ENCODE measurements at places on chromosomes 4 and X.

DNA sequence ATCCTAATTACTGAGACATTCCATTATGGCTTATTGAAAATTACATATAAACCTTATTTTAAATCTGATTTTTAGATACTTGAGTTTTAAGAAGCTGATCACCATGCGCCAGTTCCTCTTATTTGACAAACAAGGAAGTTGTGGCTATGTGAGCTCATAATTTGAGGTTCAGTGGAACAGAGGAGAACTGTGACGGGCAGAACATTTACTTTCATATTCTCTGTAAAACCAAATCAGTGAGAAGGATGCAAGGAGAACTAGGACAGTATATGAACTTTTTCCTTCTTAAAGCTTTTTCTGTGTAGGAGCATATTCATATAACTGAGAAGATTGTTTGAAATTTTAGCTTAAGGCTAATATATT lies 25.3 kb downstream of the STIM2 start:
- no peak for DNase-seq

DNA sequence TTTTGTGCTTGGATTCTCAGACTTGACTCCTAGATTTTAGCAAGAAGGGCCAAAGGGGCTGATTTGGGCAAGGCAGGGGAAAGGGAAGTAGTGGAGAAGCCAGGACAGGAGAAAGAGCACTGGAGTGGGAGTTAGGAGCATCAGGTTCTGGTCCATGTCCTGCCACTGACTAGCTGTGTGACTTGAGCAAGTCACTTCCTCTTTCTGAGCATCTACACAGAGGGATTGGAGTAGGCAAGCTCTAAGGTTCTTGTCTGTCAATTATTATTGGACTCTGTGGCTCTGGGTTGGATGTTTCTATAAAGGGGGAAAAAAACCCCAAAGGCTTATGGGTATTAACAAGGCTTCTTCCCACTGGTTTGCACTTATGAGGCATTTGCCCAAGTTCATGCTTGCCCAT lies 24.4 kb downstream of the PLAC1 start:
- DNase-seq, result no peak

GRCh38 chr4:14410516-14410915 lies 591.8 kb upstream of the CPEB2 start:
- DNase-seq, result no peak

GRCh38 chrX:41332005-41332404 lies 2.0 kb upstream of the DDX3X start:
- no peak for DNase-seq

GRCh38 chrX:108439426-108439942 lies at the start of gene COL4A5:
TSS of gene COL4A5 (plus strand) at chrX:108439838. CDS start at chrX:108440126, 288 bp downstream.
- DNase-seq, result peak; percentile 2

- no peak for DNase-seq
Observed at GRCh38 chr4:139861471-139861870, 195.9 kb downstream of the MGST2 start.

DNA sequence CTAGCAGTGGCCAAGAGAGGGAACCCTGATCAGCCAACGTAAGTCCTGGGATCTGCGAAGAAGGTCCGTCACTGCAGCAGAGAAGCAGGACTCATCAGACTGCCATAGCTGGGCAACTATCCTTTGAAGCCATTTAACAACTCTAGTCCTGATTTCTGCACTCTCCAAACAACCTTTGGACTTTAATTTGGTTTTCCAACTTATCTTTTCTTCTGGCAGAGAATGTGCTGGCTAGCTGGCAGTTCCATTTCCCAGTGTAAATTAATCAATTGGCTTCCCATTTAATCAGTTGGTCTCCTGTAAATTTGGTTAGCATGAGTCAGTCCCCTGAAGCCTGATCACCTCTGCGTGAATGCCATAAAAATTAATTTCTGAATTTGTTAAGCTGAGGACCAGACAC lies 153.7 kb upstream of the GPR101 start:
- DNase-seq, result no peak

GRCh38 chr4:98289375-98289774 lies 28.2 kb downstream of the RAP1GDS1 start:
- no peak for DNase-seq

DNA sequence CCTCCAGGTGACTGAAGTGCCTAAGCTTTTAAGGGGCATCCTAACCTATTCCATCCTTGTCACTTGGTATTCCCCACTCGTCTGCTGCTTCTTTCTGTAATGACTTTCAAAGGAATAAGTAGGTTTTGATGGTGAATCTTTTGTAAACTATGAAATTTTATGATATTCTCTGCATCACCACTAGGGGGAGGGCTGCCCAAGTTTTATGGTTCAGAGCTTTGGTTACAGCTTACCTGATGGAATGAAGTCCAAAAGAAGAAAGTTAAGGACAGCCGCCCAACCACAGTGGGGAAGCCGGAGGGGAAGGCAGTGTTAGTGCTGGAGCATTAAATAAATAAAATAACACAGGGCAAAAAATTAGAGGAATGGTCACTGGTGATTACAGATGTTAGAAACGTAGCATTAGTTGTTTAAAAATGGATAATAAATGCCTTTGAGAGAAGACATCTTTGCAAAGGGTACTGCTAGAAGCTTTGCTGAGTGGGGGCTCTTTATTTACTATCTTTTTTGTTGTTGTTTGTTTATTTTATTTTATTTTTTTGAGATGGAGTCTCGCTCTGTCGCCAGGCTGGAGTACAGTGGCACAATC lies 204.9 kb downstream of the GBA3 start:
- peak; percentile 27 for DNase-seq

- DNase-seq, result no peak
Observed at GRCh38 chrX:68273887-68274286, 159.4 kb downstream of the OPHN1 start.

GRCh38 chr4:102438396-102439235 lies 62.5 kb upstream of the NFKB1 start:
- no peak for DNase-seq

DNA sequence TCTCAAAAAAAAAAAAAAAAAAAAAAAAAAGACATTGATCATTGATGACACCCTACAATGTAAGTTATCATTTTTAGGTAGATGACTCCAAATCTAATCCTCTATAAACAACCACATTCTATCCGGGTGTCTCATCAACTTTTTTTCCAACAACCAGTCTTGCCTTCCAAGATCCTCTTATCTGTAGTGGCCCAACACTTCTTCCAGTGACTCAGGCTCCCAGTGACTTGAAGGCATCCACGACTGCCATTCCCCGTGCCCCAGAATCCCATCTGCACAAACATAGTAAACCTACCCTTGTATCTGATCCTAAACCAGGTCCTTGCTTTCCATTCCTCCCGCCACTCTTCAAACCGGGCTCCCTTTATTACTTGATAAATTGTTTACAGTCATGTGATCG lies 15.6 kb upstream of the TSPAN5 start:
- no peak for DNase-seq

GRCh38 chr4:138232364-138232763 lies 9.8 kb downstream of the SLC7A11 start:
- no peak for DNase-seq

DNA sequence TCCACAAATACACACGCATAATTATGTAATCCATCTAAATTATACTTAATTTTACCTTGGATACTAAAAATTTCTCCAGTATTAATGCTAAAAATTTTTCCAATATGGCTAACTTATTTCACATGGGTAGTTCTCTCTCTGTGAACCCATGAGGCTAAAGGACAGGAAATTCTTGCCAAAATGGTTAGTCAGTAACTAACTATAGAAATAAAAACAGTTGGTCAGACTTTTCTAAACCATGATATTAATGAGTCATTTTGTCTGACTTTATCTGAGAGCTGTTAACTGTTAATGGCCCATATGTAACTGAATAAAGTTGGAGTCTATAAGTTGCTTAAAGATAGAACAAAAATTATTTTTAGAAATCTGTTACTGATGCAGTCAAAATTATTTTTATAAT lies 549.4 kb downstream of the TLL1 start:
- no peak for DNase-seq

GRCh38 chr4:9847968-9848748 lies 66.7 kb downstream of the DRD5 start:
- no peak for DNase-seq

DNA sequence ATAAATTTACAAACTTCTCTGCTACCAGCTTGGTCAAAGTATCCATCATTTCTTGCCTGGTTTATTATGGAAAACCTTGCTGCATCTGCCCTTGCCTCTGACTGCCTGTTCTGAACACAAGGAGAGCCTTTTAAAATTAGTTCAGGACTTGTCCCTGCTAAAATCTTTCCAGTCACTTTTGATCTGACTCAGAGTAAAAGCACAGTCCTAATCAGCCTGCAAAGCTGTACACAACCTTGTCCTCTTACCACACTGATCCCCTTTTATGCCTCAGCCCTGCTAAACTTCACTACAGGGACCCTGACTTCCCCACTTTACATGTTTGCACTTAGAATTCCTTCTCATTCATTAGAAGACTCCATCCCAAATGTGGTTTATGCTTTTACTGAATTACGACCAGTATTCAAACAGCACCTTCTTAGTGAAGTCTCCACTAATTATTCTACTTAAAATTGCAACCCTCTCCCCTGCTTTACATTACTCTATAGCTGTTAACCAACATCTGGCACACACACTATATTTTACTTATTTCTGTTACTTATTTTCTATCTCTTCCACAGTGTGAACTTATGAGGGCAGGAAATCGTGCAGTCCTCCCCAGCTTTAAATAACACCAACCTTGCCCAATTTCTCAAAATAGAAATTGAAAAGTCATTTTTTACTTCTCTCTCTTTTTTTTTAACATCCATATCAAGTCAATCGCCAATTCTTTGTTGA lies 6.3 kb downstream of the GABRA4 start:
- DNase-seq, result no peak

- no peak for DNase-seq
Observed at GRCh38 chr4:78477276-78477675, 74.3 kb upstream of the ANXA3 start.

DNA sequence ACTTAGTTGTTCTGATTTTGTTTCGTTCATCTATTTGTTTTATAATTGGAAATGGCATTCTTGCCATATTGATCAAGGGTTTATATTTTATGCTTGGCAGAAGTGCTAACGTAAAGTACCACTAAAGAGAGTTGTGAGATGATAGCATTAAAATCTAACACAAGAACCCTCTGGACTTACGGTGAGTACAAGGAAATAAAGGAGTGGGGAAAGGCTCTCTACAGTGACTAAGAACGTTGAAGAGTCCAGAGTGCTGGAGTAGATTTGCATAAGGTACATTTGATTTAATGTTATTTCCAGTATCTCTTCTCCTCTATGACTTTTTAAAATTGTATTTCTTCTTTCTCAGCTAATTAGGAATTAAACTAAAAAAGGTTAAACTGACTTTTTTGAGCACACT lies 612.6 kb downstream of the DMD start:
- no peak for DNase-seq

GRCh38 chrX:69215161-69215875 lies 50.1 kb upstream of the PJA1 start:
- DNase-seq, result no peak

- no peak for DNase-seq
Observed at GRCh38 chr4:167774646-167775045, 317.7 kb upstream of the ANXA10 start.

- DNase-seq, result no peak
Observed at GRCh38 chr4:14000091-14000814, 372.7 kb upstream of the BOD1L1 start.

GRCh38 chr4:2820216-2820982 lies 23.2 kb upstream of the ADD1 start:
- no peak for DNase-seq

GRCh38 chr4:150322646-150323045 lies 244.4 kb downstream of the DCLK2 start:
- DNase-seq, result no peak

DNA sequence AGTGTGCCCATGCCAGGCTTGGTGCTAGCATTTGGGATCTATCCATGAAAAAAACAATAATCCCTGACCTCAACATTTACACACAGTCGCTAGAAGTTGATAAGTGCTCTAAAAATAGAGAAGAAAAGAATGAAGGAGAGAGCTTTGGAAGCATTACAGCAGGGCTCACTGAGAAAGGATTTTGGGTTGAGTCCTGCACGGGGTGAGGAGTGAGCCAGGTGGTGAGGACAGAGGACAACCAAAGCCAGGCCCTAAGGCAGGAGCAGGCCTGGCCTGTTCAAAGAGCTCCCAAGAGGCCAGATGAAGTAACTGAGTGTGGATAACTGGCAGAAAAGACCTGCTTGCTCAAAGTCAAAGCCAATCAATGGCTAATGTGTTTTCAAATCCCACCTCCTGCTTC lies 20.7 kb upstream of the PROM1 start:
- DNase-seq, result no peak

GRCh38 chrX:79601341-79602131 lies 234.4 kb upstream of the ITM2A start:
- no peak for DNase-seq

DNA sequence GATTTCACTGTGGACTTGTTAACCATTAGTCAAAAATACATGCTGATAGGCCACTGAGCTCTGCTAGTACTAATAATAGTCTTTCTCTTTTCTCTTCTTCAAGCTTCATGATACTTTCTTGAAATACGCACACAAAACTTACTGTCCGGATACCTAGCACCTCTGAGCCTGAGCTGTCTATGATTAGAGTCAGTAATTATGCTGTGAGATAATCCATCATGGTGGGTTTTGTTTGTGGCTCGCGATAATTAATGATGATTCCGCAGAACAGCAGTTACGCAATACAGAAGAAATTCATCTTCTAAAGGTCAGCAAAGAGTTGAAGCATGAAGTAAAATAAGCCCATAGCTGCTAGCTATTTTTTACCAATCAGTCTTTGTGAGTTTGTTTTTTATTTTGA lies 511.5 kb upstream of the GALNT7 start:
- DNase-seq, result no peak

DNA sequence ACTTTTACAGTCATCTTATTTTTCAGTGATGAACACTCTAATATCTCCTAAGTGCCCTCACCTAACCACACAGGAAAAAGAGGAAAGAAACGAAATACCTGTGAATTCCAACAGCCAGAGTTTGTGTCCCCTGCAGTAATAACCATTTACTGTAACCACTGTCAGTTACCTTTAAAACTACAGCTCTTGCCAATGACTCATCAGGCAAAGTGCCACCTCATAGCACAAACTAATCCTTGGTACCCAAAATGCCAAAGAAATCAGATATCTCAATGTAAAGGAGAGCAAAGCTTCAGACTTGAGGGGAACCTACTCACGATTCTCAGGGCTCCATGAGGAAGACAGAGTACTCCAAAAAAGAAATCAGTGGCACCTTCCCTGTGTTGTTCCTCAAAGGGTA lies 146.5 kb downstream of the NDST3 start:
- DNase-seq, result no peak

- no peak for DNase-seq
Observed at GRCh38 chr4:37725718-37726117, 39.5 kb upstream of the RELL1 start.

- DNase-seq, result no peak
Observed at GRCh38 chrX:150226223-150226965, 136.7 kb upstream of the MAMLD1 start.

DNA sequence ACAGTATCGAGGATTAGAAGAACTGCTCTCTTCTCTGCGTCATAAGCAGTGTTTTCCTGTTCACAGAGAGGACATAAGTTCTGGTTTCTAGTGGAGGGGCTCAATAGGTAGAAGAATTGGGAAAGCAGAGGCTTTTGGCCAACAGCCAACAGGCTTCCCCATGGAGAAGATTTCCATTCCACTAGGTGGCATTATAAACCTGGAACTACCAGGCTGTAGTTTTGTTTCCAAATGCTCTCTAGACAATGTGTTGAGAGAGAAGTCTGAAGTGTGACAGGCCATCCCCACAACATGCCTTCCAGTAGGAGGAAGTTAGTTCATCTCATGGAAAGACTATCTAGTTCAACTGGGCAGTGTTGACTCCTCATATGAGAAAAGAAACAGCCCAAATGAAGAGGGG lies 63.8 kb upstream of the ANXA10 start:
- no peak for DNase-seq

- peak; percentile 79 for DNase-seq
Observed at GRCh38 chr4:125314676-125315575, at the start of gene FAT4. TSS of gene FAT4 (plus strand) at chr4:125314955. CDS start at chr4:125316412, 1,457 bp downstream.

- no peak for DNase-seq
Observed at GRCh38 chr4:40576651-40577480, 52.8 kb downstream of the RBM47 start.
